ENCODE measurements at places on chromosomes 3 and 15. TPM values are rescaled to one million over a fixed set of nuclear protein-coding genes. Genes with fewer than 3 reads are reported as not detected.

Gene CEP19
- 3.3 TPM for total RNA-seq

Gene OXTR
- total RNA-seq = 6.0 TPM

Gene C3orf85
- not detected for total RNA-seq

Gene FRMD5
- total RNA-seq = 3.3 TPM

Gene ZIC1
- 0.06 TPM for total RNA-seq

Gene ARL14
- 18.5 TPM for total RNA-seq

Gene FEZF2
- total RNA-seq = not detected

Gene NME9
- 2.6 TPM for total RNA-seq

Gene RAB8B
- total RNA-seq = 41.4 TPM

Gene ADGRG7
- total RNA-seq = 2.0 TPM

Gene POC1A
- total RNA-seq = 3.4 TPM

- peak; percentile 69 for DNase-seq
Observed at GRCh38 chr3:183253528-183254486, 754 bp downstream of the B3GNT5 start.

- DNase-seq = no peak
Observed at GRCh38 chr3:168925568-168925967, 737.9 kb downstream of the MECOM start.

DNA sequence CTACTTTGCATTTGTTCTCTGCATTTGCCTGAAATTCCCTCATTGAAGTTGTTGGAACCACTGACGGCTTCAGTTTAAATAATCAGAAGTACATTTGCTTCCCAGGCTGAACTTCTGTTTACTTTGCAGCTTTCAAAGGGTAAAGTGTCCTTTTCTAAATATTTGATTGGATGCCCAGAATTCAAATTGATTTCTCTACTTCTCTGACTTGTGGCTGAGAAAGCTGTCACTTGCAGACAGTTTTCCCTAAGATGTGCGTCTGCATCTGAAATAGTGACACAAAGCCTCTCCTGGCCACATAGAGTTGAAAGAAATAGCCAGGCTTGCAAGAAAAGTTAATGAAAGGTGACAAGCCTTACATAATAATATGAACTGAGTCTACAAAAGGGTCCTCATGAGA lies 299.6 kb downstream of the THSD4 start:
- DNase-seq = no peak

DNA sequence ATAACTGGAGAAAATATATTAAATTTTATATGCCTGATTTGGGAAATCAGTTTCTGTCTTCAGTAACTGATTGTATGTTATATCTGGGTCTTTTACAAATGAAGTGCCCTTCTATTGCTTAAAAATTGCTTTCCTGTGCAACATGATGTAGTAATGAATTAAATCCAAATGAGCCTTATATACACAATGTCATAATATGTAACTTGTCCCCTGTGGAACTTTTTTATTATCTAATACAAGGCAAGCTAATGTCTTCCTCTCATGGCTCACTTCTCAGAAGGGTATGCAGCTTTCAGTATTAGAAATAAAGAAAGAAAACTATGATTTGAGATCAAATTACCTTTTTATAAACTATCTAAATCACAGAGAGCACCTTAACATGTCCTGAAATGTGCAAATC lies 248.9 kb downstream of the NAALADL2 start:
- DNase-seq = no peak

- no peak for DNase-seq
Observed at GRCh38 chr3:112782491-112782890, 64.2 kb downstream of the CD200R1L start.

DNA sequence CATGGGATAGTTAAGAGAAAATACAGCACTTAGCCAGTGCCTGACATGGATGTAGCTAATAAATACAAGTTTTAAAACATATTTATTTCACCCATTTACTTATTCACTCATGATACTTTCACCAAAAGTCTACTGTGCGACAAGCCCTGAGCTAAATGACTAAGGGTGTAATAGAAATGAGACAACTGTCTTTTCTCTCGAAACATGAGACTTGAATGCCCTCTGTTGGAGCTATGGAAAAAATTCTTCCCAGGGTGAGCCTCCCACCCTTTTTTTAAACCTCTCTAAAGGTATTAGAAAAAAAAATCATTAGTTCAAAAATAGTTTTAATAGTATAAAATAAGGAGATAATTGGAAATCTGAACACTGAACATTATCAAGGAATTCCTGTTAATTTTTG lies 24.3 kb upstream of the RPL14 start:
- no peak for DNase-seq

DNA sequence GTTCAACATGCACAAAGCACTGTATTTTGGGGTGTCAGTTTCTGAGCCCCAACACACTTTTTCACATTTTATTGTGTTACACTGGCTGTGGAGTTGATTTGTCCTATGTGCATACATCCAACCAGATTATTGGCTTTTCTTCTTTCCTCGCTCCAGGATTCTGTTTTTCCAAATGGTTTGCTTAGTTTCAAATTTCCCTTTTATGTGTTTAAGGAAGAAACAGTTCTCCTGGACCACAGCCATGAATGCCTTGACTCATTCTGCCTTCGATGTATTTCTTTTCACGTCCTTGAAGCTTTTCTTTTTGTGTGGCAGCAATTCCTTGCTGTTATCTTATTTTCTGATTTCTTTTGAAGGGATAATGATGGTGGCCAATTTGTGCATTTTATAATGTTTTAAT lies 53.8 kb downstream of the CACNA2D3 start:
- no peak for DNase-seq

GRCh38 chr3:170162630-170163029 lies 18.9 kb downstream of the PHC3 start:
- DNase-seq = no peak

DNA sequence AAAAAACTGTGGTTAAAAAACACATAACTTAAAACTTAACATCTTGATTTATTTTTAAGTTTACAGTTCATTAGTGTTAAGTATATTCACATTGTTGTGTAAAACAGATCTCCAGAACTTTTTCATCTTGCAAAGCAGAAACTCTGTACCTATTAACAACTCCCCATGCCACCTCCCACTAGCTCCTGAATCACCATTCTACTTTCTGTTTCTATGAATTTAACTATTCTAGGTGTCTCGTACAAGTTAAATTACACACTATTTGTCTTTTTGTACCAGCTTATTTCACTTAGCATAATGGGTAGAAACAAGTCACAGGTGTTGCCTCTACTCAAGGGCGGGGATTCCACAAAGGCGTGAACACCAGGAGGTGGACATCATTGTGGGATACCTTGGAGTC lies 43.2 kb downstream of the CRTC3 start:
- DNase-seq = no peak

DNA sequence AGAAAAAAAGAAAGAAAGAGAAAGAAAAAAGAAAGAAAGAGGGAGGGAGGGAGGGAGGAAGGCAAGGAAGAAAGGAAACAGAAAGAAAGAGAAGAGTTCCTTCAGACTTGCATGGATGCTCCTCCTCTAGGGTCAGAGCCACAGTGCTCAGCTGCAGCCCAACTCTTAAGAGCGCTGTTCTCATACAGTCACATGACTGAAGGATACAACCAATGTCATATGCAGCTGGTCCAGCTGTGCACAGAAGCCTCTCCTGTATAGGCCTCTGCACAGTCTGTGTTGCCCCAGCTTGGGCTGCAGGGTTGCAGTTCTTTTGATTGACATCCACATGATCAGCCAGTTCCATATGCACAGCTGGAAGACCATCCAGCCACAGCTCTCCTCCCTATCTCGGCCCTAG lies 86.8 kb upstream of the CTNNB1 start:
- DNase-seq = no peak

- no peak for DNase-seq
Observed at GRCh38 chr3:101996832-101997231, 147.5 kb downstream of the NFKBIZ start.

DNA sequence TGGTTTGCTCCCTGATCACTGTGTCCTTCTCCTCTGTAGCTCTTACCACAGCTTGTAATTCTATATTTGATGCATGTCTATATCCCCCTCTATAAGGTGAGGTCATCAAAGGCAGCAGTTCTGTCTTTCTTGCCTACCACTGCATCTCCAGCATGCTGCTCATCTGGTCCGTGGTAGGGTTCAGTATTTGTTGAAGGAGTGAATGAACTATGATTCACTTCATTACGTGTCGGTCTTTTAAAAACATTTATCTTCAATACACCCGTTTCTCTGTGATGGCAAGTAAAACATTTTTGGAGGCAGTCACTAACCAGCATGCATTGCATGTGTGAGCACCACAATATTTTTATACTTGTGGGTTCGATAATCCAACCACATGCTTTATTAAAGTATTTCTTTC lies 27.6 kb downstream of the CHST14 start:
- no peak for DNase-seq

- no peak for DNase-seq
Observed at GRCh38 chr3:32885283-32885901, 66.1 kb upstream of the CCR4 start.

- DNase-seq = no peak
Observed at GRCh38 chr3:191301782-191302411, 27.3 kb upstream of the CCDC50 start.

DNA sequence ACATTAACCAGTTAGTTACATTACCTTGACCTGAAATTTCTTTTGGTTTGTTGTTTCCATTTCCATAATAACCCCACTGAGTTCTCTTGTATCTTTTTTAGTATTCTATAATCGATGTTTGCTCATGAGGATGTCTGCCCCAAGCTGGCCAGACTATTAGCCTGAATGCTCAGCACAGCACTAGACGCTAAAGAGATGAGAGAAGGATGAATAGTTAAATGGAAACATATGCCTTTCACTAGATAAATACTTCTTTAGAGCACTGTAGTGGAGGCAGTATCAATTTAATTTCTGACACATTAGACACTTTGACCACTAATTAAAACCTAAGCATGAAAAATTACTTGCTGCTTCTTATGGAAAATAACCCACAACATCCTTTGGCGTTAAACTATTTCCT lies 654.9 kb upstream of the KCNMB2 start:
- DNase-seq = no peak

- DNase-seq = no peak
Observed at GRCh38 chr15:66700412-66700801, 1.6 kb upstream of the SMAD6 start.

DNA sequence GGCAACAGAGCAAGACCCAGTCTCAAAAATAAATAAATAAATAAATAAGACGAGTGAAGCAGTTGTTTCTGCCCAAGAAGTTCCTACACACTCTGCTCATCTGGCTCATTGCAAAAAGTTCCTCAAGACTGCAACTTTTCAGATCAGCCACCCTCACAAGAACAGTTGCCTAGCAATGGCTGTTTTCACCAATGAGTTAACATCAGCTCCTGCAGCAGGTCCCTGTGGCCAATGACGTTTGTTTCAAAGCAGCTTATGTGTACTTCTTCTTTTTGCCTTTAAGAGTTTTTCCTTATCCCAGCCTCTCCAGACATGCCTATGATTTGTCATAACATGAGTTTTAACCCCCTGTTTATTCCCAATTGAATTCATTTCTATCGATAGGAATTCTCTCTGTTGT lies 118.4 kb upstream of the SPRED1 start:
- no peak for DNase-seq

DNA sequence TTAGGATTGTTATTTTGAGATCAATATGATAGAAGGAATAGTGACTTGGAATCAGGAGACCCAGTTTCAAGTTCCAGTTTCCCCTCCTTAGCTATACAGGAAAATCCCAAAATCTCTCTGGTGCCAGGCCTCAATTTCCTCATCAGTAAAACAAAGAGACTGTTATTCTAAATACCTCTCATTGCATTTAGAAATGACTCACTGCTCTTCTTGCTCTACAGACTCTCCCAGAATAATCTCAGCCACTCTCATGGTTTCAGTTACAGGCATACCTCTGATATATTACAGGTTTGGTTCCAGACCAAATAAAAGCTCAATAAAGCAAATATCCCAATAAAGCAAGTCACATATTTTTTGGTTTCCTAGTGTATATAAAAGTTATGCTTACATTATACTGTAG lies 28.3 kb downstream of the IMPG2 start:
- DNase-seq = no peak

- DNase-seq = no peak
Observed at GRCh38 chr15:50350621-50351020, 4.4 kb downstream of the GABPB1 start.

- DNase-seq = no peak
Observed at GRCh38 chr3:96803870-96804269, 10.5 kb upstream of the EPHA6 start.

- peak; percentile 61 for DNase-seq
Observed at GRCh38 chr3:57983734-57984518, 24.3 kb upstream of the FLNB start.

DNA sequence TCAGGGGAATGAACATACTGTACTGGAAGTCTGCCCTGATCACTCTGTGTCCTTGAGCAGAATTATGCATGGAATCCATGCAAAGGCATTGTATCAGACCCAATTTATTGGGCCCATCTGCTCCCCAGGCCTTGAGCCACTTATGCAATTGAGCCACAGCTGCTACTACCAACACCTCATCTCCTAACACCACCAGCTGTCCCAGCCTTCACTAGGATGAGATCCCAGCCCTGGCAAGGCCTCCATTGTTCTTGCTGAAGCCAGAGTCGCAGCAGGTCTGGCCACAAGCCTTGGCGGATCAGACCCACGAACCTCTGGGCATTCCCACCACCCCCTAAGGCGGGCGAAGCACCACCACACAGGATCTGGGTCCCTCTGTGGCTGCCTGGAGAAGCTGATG lies 9.2 kb upstream of the NME9 start:
- DNase-seq = no peak

DNA sequence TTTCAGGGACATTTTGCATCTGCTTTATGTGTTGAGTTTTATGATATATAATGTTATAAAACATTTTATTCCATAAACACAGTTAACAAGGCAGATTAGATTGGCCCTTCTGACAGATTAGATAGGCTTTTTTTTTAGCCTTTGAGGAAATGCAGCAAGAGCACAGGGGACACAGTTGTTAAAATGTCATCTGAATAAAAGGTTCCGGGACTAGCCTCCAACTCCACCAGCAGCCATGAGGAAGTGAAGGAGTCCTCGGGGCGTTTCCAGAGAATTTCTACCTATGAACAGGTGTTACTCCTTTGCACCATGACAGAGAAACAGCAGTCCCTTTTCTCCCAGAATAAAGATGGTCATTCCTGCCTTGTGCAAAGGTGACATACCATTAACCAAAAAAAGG lies 167.8 kb upstream of the KBTBD8 start:
- DNase-seq = no peak

DNA sequence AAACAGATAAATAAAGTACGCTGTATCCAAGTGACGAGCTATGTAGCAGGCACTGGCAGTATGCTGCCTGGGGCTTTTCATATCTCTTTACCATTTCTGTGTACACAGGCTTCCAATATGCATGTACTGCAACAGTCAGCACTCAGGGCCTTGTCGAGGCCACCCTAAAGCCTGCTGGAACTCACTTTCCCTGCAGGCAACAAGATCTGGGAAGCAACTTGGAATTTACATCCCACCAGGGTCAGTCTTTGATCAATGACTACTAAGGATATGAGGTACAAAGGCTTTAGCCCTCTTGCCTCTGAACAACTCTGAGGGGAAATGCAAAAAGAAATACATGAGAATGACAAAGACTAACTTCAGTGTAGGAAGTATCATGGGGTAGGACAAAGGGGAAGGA lies 101.8 kb upstream of the ARL6 start:
- DNase-seq = no peak

- DNase-seq = no peak
Observed at GRCh38 chr15:52306270-52306669, 10.7 kb upstream of the MYO5C start.
